ENCODE measurements at places on chromosomes 4 and X. TPM values are rescaled to one million over a fixed set of nuclear protein-coding genes. Genes with fewer than 3 reads are reported as not detected.

DNA sequence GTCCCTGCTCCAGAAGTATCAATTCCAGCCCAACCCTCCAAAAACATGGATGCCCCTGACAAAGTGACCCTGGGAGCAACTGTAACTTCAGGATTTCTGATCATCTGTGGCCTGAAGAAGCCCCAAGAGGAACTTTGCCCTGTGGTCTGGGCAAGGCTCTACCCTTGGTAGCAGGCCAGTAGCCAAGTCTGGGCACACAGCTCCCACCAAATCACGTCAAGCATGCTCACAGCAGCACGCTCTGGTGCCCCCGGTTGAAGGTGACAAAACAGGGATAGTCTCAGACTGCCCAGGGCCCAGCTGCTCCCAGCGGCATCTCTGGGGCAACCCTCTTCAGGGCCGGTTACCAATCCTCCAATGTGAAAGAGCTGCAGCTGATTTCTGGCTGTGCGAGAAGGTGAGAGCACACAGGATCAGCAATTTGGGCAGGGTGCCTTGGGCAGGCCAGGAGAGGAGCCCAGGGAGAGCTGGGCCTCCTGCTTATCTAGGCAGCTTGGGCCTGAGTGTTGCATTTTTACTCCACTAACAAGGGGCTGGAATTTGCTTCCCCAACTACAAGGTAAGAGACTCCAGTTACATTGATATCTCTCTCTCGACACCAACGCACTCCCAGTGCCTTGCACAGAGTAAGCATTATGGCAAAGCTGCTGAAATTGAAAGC is 418.1 kb downstream of the BCOR start:
- no peak for DNase-seq

DNA sequence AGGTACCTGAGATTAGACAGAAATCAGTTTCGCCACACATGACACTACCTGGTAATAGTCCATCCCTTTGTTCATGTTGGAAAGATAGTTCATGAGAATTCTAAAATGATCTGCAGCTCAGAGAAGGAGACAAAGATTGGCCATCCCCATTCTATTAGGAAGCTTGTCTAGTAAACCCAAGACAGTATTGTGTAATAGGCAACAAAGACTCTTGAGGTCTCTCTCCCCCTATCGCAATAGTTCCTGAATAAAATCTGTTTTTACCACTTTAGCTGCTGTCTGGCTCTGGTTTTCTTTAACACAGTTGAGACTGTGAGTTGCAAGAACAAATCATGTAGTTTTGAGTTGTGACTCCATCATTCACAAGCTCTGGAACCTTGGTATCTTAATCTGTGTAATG is 14.8 kb upstream of the BBS7 start:
- no peak for DNase-seq

DNA sequence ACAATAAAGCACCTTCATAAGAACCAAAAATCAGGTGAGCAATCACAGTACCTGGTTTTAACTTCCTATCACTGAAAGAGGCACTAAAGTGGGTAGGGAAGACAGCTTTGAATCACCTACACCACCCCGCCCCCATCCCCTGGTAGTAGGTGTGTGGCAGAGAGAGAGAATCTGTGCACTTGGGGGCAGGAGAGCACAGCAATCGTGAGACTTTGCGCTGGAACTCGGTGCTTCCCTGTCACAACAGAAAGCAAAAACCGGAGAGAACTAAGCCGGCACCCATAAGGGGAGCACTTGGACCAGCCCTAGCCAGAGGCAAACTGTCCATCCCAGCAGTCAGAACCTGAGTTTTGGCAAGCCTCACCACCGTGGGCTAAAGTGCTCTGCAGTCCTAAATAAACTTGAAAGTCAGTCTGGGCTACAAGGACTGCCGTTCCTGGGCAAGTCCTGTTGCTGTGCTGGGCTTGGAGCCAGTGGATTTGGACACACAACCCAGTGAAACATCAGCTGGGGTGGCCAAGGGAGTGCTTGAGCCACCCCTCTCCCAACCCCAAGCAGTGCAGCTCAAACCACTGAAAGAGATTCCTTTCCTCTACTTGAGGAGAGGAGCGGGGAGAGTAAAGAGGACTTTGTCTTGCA is 32.1 kb downstream of the NDUFB11 start:
- DNase-seq, result no peak

DNA sequence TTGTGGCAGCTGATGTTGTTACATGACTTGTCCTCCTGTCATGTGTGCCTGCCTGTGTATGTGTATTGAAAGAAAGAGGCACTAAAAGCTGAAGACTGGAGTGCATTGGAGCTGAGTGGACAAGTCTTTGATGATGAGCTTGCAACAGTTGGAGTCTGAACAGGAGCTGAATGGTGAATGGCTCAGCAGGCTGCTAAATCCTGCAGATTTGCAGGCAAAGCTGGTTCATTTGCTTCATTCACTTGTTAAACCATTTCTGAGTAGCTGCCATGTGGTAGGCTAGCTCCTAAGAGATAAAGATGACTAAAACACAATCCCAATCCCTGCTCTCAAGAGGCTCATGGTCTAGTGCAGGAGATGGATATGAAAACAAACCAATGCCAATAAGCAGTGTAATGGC is 217.3 kb downstream of the CHRDL1 start:
- DNase-seq, result no peak

DNA sequence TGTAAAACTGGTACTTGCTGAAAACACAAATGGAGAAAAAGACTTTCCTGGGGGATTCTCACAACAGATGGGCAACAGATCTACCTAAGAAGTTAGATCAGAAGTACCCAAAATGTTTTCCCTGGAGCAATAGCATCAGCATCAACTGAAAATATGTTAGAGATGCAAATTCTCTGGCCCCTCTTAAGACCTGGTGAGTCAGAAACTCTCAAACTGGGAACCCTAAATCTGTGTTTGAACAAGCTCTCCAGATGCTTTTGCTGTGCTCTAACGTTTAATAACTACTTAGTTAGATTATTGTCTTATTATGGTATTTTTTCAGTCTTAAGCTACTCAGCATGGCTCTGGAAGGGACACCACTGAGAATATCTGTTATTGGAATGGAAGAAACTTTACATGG is 55.2 kb upstream of the TRPC3 start:
- DNase-seq, result no peak

GRCh38 chr4:99722725-99723124 is 65.1 kb upstream of the C4orf54 start:
- DNase-seq, result no peak

FAM241A gene
- 3.2 TPM for polyA plus RNA-seq

DNA sequence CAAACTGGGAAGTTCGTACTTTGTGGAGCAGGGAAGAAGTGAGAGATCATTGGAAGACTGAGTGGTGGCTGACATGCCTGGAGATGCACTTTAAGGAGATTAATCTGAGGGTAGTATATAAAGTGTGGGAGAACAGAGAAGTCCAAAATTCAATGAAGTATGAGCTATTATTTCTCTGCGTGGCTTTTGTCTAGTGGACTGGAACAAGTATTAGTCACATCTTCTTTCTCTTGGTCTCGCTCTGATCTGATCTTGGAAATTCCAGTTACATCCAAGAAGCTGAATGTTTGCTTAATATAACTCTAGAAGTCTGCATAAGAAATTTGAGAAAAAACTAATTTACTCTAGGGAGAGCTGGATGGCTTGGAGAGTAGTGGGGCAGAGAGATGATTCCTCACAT is 64.8 kb upstream of the NR0B1 start:
- no peak for DNase-seq

GRCh38 chr4:109887071-109887470 is 25.6 kb upstream of the EGF start:
- DNase-seq, result no peak
